ENCODE measurements at places on chromosomes 5 and 9.

DNA sequence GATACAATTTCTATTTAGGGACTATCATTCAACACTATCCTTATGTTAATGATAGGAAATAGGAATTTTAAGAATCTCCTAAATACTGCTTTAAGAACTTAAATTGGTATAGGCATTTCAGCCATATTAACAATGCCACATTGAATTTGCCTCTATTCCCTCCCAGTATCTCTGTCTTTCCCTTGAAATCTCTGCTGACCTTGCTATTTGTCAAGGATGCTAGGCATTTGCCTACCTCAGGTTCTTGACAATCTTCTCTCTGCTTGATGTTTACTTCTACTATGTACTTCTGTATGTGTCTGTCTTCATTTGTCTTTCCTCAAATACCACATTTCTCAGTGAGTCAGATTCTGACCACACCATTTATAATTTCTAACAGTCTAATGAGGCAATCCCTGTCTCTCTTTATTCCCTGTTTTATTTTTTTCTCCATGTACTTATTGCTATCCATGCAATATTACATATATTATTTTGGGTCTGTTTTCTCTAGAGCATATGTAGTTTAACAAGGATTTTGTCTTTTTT, 1461.4 kb upstream of the CDH9 start:
- no peak for DNase-seq

- DNase-seq, result peak; percentile 71
Measured at GRCh38 chr9:16030528-16031185, 477.8 kb downstream of the CCDC171 start.

- no peak for DNase-seq
Measured at GRCh38 chr5:66197764-66198405, 53.8 kb downstream of the SREK1 start.

- no peak for DNase-seq
Measured at GRCh38 chr9:6852243-6852963, 94.6 kb downstream of the KDM4C start.

GRCh38 chr5:95864944-95865504, 42.5 kb upstream of the GLRX start:
- no peak for DNase-seq

- no peak for DNase-seq
Measured at GRCh38 chr5:172451771-172452197, 2.5 kb downstream of the SH3PXD2B start.

DNA sequence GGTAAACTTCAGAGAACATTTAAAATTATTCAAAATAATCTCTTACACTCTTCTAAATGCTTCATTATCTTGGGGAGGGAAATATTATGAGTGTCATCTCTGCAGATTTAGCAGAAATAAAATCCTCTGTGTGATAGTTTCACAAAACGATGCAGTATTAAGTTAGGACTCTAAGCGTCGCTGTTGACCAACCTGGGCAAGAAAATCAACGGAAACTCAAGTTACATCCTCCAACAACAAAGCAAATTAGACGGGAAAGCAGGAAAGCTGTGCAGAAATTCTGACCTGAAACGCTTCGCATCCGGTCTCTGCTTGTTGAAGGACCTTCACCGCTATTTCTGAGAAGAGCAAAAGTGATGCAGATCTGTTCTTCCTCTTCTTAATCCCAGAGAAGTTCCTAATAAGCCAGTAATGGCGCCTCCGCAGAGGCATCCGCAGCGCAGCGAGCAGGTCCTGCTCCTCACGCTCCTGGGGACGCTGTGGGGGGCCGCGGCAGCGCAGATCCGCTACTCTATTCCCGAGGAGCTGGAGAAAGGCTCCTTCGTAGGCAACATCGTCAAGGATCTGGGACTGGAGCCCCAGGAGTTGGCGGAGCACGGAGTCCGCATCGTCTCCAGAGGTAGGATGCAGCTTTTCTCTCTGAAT, at the start of gene PCDHGA6:
PCDHGA6 (plus strand) TSS at position 219 of the 645 bp plus-strand sequence; CDS start at position 412, 193 bp downstream.
- DNase-seq, result no peak

DNA sequence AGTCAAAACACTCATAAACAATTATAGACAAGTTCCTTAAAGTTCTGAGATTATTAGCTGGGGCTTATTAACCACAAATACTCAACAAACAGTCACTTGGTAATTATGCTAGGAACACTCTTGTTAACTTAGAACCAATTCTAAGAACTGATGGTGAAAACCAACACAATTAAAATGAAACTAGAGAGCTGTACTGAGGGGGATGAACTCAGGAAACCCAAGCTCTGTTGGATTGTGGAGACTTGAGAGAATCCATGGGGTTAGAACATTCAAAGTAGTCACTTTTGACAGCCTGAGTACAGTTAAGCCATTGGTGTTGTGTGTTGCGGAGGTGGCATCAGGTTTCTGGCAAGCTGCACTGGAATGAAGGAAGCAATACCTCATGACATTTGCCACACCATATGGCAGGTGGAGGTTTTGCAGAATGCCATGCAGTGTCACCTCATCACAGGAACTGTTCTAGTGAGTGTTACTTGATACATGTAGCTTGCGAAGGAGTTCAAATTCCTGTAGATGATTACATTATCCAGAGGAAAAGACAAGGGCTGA, 480.9 kb upstream of the CD180 start:
- DNase-seq, result no peak

- no peak for DNase-seq
Measured at GRCh38 chr5:34854459-34855174, 15.7 kb downstream of the TTC23L start.

GRCh38 chr9:111985315-111985714, 88.7 kb downstream of the UGCG start:
- peak; percentile 20 for DNase-seq

- no peak for DNase-seq
Measured at GRCh38 chr5:65087154-65087553, 318.4 kb downstream of the CWC27 start.

DNA sequence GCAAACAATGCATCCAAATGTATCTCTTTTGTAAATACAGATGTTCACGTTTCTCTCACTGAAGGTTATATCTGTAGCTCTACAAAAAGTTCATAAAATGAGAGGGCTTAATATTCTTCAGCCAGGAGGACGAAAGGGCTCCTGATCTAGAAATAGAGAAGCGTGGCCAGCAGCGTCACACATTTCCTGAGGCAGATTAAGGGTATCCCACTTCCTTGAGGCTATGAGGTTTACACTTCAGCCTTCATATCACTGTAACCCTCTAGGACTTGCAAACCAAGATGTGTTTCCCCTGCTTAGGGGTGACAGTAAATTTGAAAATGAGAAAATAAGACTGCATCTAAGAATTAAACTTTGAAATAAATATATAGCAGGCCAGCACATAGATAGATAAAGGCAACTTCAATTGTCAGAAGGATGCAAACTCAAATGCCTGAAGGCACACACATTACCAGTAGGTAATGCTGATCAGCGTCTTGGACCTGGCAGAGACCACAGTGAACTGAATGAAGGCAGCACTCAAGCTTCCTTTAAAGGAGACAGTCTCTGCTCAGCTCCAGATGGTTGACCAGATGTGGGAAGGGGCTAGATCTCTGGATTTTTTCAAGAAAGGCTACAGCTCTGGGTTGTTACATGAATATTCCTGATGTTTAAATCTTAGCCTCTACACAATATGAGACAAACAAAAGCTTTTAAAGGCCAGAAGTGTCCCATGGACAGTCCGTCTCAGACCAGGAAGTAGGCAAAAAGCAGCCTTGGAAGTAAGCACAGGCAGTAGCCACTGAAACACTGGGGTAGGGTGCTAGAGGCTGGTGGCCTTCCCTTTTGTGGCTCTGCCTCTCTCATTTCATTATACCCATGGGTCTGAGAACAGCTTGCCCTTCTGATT, 197.7 kb downstream of the MCTP1 start:
- DNase-seq, result no peak

- DNase-seq, result no peak
Measured at GRCh38 chr5:98069876-98070512, 703.5 kb upstream of the RGMB start.

GRCh38 chr9:89428901-89429890, 68.7 kb downstream of the SEMA4D start:
- DNase-seq, result peak; percentile 83

- DNase-seq, result peak; percentile 28
Measured at GRCh38 chr9:37836386-37836785, 35.8 kb downstream of the DCAF10 start.

GRCh38 chr9:130981756-130982137, 27.2 kb upstream of the LAMC3 start:
- no peak for DNase-seq

DNA sequence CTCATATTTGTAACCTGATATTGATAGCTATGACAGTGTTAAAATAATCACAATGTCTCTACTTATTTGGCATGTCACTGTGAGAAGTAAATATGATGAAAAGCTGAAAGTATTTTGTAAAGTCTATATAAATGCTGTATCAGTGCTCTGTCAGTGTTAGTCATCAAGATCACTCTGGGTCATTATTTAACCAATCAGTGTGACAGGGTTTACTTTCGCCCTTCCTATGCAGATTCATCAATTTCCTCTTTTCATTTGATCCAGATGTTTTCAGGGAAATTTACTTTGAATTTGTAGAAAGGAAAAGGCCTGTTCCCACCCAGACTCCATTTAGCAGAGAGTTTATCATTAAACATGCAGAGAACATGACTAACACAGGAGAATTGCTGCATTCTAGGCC, 9.9 kb upstream of the PCSK5 start:
- no peak for DNase-seq

DNA sequence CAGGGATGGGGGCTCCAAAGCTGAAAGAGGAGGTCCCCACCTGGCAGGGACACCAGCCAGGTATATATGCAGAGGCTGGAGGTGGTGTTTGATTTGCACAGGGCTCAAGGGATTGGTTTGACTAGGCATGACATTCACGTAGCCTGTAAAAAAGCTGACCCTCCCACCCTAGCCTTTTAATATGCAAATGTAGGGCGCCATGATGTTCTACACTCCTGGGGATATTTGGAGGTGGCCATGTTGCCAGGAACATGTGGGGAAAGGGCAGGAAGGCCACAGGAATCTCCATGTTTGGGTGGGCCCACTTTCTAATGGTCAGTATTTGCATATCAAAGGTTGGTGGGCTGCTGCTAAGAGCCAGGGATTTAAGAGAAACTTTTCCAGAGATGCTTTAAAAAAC, 12.0 kb upstream of the THG1L start:
- DNase-seq, result no peak

- no peak for DNase-seq
Measured at GRCh38 chr5:32055891-32056866, 117.9 kb downstream of the GOLPH3 start.

DNA sequence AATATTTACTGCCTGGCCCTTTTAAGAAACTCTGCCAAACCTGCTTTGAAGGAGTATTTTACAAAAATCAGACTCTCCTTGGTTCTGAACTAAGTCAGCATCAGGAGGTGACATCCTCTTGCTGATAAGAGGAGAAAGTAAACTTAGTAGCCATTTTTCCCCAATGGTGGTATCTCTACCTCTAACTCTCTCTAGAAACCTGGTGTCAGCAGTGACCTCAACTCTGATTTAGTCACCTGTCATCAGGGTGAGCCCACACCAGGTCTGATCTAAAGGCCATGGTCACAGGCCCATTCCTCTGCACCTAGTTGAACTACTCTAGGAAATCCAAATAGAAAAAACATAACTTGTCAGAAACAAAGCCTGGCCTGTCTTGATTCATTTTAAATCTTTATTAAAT, 4.2 kb downstream of the CARNMT1 start:
- DNase-seq, result peak; percentile 47

DNA sequence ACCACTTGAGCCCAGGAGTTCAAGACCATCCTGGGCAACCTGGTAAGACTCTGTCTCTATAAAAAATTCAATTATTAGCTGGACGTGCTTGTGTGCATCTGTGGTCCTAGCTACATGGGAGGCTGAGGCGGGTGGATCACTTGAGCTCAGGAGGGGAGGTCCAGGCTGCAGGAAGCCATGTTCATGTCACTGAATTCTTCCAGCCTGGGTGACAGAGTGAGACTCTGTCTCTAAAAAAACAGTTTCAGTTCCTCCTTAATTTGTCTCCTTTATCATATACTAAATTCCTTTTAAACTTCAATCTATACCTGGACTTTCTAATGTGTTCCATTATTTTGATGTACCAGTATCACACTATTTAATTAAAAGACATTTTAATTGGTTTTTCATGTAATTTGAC, 422.2 kb upstream of the TLE4 start:
- no peak for DNase-seq

DNA sequence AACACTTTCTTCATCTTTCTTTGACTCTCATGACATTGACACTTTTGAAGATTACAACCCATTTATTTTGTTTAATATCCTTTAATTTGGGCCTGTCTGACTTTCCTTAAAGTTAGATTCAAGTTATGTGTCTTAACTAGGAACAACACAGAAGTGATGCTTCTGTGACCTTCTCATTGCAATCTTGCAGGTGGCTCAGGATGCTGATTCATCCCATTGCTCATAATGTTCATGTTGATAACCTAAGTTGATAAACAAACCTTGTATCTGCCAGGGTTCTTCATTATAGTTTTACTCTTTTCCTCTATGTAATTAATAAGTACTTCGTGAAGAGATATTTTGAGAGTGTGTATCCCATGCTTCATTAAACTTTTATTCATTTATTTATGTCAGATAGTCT, 107.2 kb upstream of the SHB start:
- DNase-seq, result no peak

GRCh38 chr9:132539096-132539495, 43.3 kb upstream of the BARHL1 start:
- no peak for DNase-seq

DNA sequence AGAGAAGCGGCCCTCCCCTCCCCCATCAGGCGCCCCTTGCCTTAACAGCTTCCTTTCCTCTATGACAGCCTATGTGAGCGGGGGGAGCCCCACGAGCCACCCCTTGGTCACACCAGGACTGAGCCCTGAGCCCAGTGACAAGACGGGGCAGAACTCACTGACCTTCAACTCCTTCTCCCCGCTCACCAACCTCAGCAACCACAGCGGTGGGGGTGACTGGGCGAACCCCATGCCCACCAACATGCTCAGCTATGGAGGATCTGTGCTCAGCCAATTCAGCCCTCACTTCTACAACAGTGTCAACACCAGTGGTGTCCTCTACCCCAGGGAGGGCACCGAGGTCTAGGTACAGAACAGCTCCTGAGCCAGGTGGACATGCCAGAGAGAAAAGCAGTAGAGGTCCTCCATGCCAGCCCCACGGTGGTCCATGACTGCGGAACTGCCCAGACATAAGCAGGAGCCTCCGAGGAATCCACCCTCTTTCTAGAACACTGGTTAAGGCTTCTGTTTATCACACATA, 2.6 kb downstream of the FOXI1 start:
- DNase-seq, result no peak

DNA sequence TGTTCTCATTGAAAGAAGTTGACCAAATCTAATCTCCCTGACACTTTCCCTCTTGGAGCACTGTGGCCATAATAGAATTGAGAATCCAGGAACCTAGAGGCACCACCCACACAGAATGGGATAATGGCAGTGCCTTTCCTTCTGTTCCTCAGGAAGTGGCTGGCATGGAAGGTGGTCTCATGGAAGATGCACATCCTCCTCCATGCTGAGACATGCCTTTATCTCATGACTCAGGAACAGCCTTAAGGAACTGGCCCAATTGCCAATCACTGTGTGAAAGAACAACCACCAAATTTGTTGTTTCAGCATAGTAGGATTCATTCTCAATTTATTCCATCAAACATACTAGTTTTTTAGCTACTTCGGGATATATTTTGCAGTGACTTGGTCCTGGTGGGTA, 137.5 kb upstream of the RASGRF2 start:
- DNase-seq, result no peak

- no peak for DNase-seq
Measured at GRCh38 chr9:137294681-137295237, 7.3 kb downstream of the NRARP start.

GRCh38 chr5:134090522-134090921, 24.0 kb upstream of the TCF7 start:
- DNase-seq, result peak; percentile 58

GRCh38 chr5:74517700-74518099, 122.8 kb downstream of the ENC1 start:
- DNase-seq, result no peak

GRCh38 chr5:76704131-76704663, 11.7 kb upstream of the F2R start:
- DNase-seq, result no peak
